Hematopoietic multipotent progenitor cell treated with erythropoietin and hydrocortisone succinate and interleukin-3 and kit ligand, for 8 days (in vitro differentiated cells): ENCODE measurements at places on chromosomes 11 and 22.

GRCh38 chr11:64086258-64087123 lies 50.8 kb downstream of the FLRT1 start:
- no peak for DNase-seq

- DNase-seq = peak; percentile 65
Observed at GRCh38 chr11:86676533-86677154, 4.2 kb upstream of the ME3 start.

- DNase-seq = no peak
Observed at GRCh38 chr11:121206810-121207209, 85.8 kb upstream of the SC5D start.

GRCh38 chr11:21615955-21616371 lies 576.9 kb upstream of the ANO5 start:
- no peak for DNase-seq

- no peak for DNase-seq
Observed at GRCh38 chr11:3181725-3182461, 16.8 kb upstream of the OSBPL5 start.

- no peak for DNase-seq
Observed at GRCh38 chr11:84901991-84902390, 725.2 kb downstream of the DLG2 start.

DNA sequence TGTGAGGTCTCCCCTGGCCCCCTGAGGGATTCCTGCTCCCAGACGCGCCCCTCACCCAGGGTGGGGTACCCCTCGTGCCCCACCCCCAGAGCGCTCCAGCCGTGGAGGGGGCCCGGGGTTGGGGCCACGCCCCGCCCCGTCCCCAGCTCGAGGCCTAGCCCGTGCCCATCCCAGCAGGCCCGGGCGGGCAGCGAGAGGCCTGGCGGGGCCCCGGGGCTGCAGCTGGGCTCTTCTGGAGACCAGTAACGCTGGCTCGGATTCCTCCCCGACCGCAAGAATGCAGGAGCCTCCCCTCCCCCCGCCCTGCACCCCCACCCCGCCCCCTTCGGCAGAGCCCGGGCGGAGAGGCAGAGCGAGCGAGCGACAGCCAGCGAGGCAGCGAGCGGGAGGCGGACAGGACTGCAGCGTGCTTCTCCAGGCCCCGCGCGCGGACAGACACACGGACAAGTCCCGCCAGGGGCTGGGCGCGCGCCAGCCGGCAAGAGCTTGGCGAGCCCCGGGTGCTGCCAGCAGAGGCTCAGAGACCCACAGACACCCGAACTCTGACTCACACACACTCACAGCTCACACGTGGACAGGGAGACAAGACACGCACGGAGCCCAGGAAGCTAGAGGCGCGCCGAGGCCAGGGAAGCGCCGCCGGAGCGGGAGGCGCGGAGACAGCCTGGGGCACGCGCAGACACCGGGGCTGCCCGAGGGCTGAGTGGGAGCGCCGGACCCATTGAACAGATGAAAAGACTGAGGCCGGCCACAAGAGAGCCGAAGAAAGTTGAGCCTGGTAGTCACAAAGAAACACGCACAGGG lies 15.2 kb downstream of the BCL9L start:
- peak; percentile 41 for DNase-seq

DNA sequence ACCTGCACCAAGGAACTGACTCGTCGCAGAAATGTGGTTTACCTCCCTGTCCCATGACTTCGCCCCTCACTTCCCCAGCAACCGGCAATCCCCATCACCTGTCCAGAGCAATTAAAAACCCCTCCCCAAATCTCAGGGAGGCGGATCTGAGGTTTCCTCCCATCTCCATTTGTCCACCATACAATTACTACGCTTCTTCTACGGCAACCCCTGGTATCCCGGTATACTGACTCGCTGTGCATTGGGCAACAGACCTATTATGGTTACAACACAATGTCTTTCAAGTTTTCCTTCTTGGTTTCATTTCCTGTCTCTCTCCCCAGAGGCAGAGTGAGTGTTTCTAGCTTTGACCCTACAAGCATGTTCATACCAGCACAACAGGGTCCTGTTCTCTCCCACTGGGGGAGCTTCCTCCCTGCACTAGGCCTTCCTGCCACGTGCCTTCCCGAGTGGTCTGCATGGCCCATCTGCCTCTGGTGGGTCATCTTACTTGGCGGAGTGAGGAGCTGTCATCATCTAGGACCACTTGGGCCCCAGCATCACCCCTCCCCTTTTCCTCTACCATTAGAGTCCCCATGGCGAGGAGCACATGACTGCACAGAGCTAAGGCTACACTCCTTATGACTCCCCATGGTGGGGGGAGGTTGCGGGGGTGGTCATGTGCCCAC lies 30.3 kb upstream of the NAP1L4 start:
- no peak for DNase-seq

- DNase-seq = no peak
Observed at GRCh38 chr11:130640526-130640925, 192.1 kb downstream of the ADAMTS15 start.

GRCh38 chr22:23216461-23217170 lies 36.3 kb downstream of the BCR start:
- DNase-seq = peak; percentile 92

DNA sequence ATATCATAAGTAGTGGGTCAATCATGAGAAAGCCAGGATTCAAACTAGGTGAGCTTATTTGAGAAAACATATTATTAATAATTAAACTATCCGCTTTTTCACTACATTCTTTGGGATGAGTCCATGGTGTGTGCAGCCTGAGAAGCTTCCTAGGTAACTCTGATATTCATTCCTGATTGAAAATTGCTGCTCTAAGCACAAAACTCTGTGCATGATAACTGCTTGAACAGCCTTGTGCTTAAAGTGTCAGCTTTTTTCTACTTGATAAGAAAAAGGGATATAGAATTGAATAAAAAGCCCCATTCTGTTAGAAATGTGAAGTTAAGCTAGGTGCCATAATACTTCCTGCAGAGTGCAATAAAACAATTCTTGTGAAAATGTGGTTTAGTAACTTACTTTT lies 343.5 kb upstream of the LUZP2 start:
- DNase-seq = no peak

DNA sequence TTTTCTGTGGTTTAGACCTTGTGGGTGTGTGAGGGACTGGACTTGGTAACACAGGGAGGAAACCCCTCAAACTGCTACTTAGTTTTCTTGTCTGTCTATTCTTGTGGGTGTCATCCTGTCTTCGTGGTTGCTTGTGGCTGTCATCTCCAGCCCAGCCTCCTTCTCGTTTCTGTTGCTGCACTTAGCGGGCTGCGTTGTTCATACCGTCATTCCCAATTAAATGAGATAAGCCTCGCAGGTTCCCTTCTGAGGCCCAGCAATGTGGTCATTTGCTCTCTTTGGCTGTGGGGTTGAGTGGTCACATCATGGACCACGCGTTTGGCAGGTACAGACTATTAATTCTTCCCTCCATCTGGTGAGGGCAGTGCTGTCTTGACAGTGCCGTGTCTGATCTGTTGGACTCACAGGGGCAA lies 18.8 kb downstream of the PANX1 start:
- DNase-seq = no peak

GRCh38 chr11:3809624-3809928 lies 1.2 kb downstream of the PGAP2 start:
- DNase-seq = no peak

GRCh38 chr11:9396310-9396709 lies 11.9 kb downstream of the IPO7 start:
- no peak for DNase-seq

GRCh38 chr22:26801449-26801848 lies 144.1 kb downstream of the MIAT start:
- DNase-seq = no peak

GRCh38 chr22:45427114-45427513 lies 13.6 kb downstream of the RIBC2 start:
- no peak for DNase-seq

DNA sequence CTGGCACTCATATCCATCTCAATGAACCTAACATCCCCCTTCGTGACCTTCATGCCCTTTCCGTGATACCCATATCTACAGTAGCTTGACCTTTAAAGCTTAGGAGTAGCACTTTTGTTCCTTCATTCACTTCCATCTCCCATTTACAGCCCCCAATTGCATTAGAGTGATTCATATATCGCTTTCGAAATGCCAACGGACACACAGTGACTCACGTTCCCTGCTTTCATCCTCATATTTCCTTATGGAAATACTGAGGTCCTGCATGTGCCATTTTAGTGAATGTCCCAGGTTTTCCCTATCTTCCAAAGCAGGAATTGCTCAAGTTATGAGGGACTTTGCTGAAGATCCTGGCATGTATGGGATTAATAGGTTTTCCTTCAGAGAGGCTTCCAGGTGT lies 44.3 kb upstream of the CEP126 start:
- no peak for DNase-seq
